Kidney (tissue), 22 donors: ENCODE measurements at places on chromosomes 7 and 10. TPM values are rescaled to one million over a fixed set of nuclear protein-coding genes. Genes with fewer than 3 reads are reported as not detected.

DNA sequence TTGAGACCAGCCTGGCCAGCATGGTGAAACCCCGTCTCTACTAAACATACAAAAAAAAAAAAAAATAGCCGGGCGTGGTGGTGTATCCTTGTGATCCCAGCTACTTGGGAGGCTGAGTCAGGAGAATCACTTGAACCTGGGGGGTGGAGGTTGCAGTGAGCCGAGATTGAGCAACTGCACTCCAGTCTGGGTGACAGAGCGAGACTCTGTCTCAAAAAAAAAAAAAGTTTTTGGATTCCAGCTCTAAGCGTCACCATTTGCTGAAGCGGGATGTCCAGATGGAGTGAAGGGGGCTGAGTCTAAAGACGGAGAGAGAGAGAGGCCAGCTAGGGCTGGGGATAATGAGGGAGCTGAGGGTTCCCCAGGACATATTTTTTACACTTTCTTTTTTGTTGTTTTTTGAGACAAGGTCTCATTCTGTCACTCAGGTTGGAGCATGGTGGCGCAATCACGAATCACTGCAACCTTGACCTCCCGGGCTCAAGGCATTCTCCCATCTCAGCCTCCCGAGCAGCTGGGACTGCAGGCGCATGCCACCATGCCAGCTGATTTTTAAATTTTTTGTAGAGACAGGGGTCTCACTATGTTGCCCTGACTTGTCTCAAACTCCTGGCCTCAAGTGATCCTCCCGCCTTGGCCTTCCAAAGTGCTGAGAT lies 9.4 kb upstream of the HK1 start:
- no peak for DNase-seq

GRCh38 chr7:137774793-137775201 lies 72.0 kb downstream of the DGKI start:
- no peak for DNase-seq

- no peak for DNase-seq
Observed at GRCh38 chr10:111440501-111440900, 363.7 kb downstream of the ADRA2A start.

- no peak for DNase-seq
Observed at GRCh38 chr10:121152033-121152432, 300.9 kb downstream of the WDR11 start.

DNA sequence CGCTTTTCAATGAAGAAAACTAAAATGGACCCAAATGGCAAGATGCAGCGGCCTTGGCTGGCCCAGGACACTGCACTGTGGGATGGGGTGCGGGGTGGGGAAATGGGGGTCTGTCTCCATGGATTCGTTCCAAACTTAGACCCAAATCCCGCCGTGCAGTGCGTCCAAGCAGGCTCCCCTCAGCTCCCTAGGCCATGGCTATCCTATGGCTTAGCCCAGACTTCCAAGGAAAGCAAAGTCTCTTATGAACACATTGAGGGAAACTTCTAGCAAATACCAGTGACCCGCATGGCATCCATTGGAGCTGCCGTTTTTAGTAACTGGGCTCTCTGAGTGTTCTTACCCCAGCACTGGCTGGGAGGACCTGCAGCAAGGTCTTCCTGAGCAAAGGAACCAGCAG lies 122.5 kb downstream of the EBF3 start:
- no peak for DNase-seq

DNA sequence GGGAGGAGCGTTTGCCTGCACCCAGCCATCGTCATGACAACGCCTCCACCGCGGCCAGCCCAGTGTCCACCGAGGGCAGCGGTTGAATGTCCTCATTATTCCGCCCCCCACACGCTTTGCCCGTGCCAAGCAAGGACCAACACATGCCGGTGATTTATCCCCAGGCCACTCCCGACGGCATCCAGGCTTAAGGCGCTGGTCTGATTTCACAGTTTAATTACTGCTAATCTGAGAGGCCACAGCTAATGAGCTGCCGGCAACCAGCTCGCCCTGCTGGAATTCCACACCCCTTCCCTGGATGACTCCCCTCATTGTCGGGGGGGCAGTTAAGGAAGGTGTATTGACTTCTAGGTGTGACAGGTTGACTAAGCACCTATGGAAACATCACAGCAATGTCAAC lies 432.3 kb downstream of the DNAJB6 start:
- DNase-seq = peak; percentile 78

Gene TRIM73
- polyA plus RNA-seq = 3.8 TPM

Gene FOXI2
- 1.5 TPM for polyA plus RNA-seq

DNA sequence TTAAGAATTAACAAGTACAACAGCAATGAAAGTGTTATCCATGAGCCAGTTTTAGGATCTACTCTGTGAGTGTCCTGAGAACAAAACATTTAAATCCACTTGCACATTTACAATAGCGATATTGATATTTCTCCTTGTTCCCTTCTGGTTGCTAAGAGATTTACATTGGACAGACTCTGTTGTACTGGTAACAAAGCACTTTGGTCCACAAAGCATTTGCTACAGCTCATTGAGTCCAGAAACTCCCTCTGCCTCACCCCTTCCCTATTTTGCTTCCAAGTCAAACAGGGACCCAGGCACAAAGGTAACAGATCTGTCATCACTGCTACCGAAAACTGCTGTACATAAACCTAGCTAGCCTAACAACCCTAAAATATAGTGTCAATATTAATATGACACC lies 2.1 kb downstream of the ANK3 start:
- peak; percentile 27 for DNase-seq

Gene RARRES2
- polyA plus RNA-seq = 475 TPM

DNA sequence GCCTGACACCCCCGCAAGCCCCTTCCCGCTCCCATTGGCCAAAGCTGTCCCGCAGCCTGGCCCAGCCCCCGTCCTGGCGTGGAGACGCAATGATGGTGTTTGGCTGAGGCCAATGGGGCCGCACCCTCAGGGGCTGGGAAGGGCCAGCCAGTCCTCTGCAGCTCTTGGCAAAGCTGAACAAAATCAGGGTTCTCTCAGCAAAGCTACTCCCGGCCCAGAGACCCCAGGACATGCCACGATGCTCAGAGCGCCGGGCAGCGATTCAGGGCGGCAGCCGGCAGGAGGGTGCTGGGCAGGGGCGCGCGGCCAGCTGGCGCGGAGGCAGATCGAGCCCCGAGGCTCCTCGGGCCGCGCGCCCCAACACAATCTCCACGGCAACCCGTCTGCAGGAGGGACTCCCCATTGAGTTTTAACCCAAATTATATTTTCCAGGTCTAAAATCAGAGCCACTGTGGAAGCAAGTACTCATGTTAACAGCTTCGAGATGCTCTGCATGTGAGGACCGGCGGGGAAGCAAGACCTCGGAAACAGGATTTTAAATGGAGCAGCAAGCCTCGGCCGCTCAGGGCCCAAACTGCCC lies 8.8 kb upstream of the CNPY1 start:
- no peak for DNase-seq

Gene GRID2IP
- polyA plus RNA-seq = 0.11 TPM

DNA sequence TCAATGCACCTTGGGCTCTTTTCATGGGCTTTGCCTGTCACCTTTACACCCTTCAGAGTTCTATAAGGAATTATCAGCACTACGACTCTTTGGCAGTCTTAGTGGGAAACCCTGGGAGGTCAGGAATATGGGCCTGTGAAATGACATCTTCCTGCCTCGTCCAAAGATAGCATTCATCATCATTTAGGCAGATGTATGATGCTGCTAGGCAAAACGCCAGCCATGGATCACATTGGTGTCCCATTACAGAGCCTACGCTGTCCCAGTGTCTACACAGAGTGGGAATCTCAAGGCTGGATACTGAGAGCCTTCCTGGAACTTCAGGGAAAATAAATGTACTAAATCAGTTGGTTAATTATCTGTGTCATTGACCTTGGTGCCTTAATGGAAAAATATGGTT lies 259.4 kb upstream of the CELF2 start:
- no peak for DNase-seq

Gene EGFR
- 5.9 TPM for polyA plus RNA-seq

- no peak for DNase-seq
Observed at GRCh38 chr7:34162027-34162565, 256.8 kb downstream of the BMPER start.

- DNase-seq = peak; percentile 36
Observed at GRCh38 chr10:29949411-29950011, 109.9 kb downstream of the JCAD start.

- DNase-seq = peak; percentile 93
Observed at GRCh38 chr10:17228091-17229015, at the start of gene VIM. Gene VIM, plus strand, starts transcription at chr10:17228241. Its CDS starts 1,182 bp downstream, at chr10:17229423.

Gene OGDHL
- 247 TPM for polyA plus RNA-seq

GRCh38 chr10:53664282-53665019 lies 891.9 kb upstream of the MBL2 start:
- no peak for DNase-seq

GRCh38 chr10:485776-486175 lies 203.7 kb downstream of the DIP2C start:
- DNase-seq = no peak

DNA sequence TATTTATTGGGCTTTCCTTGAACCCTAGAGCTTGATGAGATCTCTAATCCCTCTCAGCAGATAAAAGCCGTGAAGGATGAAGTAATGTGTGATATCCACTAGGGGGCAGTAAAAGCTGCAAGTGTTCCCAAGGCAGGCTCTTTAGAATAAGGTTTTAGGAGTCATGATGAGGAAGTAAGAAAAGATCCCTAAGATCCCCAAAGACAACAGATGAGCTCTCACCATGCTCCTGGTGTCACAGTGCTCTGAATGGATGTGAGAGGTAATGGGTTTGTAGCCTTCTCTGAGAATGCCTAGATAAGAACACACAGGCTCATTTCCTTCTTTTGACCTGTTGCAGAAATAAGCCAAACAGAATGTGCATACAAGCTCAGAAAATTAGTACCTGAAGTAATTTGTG lies 70.4 kb upstream of the ITPRID1 start:
- DNase-seq = peak; percentile 15

- peak; percentile 62 for DNase-seq
Observed at GRCh38 chr10:32376771-32377170, 29.8 kb upstream of the EPC1 start.

GRCh38 chr7:21412410-21412851 lies 15.5 kb upstream of the SP4 start:
- no peak for DNase-seq

DNA sequence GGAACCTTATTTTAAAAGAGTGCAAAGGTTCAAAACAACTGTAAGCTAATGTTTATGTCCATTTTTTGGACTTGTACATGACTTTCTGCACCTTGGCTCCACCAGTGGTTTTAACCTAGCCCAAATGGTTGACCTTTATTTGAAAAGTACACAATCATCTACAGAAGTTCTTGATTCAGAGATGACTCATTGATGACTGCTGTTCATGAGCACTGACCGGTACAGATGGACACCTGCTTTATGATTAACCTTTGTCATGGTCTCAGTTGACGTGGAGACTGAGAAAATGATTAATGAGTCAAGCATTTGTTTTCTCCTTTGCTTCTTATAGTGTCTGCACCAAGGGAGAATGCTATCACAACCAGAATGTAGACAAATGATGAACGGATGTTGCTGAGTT lies 55.7 kb upstream of the PTER start:
- no peak for DNase-seq

Gene C1GALT1
- 16.0 TPM for polyA plus RNA-seq

- DNase-seq = no peak
Observed at GRCh38 chr7:22894546-22894945, 71.9 kb upstream of the TOMM7 start.

Gene BMPR1A
- 7.9 TPM for polyA plus RNA-seq

DNA sequence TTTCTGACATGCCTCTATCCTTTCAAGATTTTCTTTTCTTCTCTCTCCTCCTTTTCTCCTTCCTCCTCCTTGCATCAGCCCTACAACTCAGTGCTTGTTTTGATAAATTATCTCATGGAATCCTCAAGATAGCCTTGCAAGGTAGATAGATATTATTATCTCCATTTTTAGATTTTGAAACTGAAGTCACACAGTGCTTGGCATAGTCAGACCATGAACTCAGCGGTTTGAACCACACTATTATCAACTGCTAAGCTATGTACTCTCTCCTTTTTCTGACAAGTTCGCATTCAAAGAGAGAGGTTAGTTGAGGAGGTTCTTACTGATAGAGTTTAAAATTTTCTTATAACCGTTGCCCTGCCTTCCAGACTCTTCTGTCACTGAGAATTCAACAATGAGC lies 79.1 kb downstream of the SUGCT start:
- no peak for DNase-seq

DNA sequence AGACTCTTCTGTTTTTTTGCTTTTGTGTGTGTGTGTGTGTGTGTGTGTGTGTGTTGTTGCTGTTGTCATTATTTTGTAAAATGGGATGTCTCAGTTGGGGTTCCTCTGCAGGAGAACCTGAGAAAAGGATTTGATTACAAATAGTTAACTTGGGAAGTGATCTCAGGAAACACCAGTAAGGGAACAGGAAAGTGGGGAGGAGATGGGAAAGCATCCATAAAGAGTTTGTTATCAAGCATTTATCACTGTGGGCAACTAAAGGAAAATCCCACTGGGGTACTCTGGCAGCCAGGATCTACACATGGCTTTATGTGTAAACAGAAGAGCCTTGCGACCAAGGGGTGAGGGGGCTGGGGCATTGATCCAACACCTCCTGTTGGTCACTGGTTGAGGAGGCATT lies 485.4 kb downstream of the KCNMA1 start:
- no peak for DNase-seq

- no peak for DNase-seq
Observed at GRCh38 chr7:106285855-106286492, 1.2 kb upstream of the NAMPT start.

Gene ACHE
- 1.6 TPM for polyA plus RNA-seq

DNA sequence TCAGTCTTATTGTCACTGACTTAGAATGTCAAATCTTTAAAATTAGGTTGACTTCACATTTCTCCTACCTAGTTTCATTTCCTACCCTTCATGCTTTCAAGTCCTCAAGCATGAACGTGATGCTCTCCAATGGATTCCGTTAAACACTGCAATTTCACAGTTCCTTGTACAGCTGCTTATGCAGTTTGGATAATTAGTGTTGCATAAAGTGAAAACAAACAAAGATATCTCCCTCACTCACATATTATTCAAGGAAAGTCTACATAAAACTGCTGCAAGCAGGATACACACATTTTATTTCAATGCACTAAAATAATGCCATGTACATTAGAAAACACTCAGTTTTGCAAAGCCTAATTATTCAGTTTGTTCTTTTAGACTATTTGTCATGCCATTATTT lies 214.0 kb downstream of the CRPPA start:
- DNase-seq = no peak

DNA sequence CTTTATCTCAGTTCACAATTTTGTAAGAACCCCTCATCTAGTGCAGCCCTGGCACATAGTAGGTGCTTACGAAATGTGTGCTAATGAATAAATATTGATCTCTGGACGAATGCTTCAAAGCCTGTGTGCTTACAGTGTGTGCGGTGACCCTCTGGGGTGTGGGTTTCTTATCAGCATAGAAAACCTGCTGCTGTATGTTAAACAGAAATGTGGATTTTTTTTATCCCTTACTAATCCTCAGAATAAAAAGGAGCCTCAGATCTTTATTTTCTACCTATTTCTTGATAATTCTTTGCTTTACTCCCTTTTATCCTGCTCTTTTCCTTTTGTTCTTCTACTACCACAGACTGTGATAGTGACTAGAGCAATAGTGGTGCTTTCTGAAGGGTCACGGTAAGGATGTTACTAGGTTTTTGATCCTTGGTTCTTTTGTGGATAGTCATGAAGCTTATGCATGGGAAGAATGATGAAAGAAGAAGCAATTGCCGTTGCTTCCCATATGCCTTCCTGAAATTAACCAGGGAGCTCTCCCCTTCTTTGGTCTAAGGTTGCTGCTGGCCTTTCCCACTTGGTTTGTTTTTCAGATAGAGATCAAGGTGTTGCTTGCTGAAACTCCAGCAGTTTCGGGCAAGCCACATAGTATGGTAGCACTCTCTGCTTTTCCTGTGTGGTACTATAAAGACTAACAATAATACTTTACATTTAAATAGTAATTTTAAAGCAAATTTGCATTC lies 44.7 kb downstream of the SPAG6 start:
- no peak for DNase-seq

GRCh38 chr10:12050528-12050927 lies 7.9 kb upstream of the UPF2 start:
- no peak for DNase-seq

Gene CYP3A7
- polyA plus RNA-seq = 0.69 TPM

Gene OPALIN
- polyA plus RNA-seq = not detected
